NCI-H1105 (cell line): ENCODE measurements at places on chromosomes 16 and 17.

- no peak for DNase-seq
Observed at GRCh38 chr17:52828621-52829020, 670.1 kb upstream of the CA10 start.

DNA sequence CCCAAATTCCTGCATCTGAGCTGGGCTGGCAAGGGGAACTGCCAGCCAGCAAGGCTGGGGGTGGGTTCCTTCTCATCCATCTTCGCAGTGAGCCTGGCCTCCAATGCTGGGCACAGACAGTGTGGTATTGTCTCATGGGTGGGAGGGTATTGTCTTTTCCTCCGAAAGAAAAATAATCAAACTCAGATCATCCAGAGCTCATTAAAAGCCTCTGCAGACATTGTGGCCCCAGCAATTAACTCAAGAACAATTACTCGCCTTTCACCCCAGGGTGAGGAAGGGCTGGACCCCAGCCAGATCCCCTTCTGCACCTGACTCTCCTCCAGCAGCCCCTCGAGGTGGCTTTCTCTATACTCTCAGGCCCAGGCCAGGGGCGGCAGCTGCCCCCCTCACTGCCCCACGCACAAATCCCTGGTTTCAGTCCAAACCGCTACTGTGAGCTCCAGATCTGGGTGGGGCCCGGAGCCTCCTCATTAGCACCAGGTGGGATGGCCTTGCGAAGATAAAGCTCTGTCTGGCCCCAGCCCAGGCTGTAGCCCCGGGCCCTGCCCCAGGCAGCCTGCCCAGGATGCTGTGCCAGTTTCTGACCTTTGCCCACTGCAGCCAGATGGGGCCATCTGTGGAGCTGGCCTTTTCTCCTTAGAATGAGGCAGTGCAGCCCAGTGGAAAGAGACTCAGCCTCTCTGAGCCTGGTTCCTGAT lies 2.3 kb upstream of the KRT15 start:
- peak; percentile 96 for DNase-seq

- DNase-seq, result no peak
Observed at GRCh38 chr16:24499193-24499814, 40.1 kb upstream of the RBBP6 start.

GRCh38 chr17:7034955-7035590 lies 742 bp upstream of the SLC16A13 start:
- no peak for DNase-seq

GRCh38 chr17:83160443-83161297 lies 81.3 kb downstream of the METRNL start:
- DNase-seq, result no peak

- DNase-seq, result no peak
Observed at GRCh38 chr17:74408815-74409214, 23.1 kb upstream of the GPRC5C start.

DNA sequence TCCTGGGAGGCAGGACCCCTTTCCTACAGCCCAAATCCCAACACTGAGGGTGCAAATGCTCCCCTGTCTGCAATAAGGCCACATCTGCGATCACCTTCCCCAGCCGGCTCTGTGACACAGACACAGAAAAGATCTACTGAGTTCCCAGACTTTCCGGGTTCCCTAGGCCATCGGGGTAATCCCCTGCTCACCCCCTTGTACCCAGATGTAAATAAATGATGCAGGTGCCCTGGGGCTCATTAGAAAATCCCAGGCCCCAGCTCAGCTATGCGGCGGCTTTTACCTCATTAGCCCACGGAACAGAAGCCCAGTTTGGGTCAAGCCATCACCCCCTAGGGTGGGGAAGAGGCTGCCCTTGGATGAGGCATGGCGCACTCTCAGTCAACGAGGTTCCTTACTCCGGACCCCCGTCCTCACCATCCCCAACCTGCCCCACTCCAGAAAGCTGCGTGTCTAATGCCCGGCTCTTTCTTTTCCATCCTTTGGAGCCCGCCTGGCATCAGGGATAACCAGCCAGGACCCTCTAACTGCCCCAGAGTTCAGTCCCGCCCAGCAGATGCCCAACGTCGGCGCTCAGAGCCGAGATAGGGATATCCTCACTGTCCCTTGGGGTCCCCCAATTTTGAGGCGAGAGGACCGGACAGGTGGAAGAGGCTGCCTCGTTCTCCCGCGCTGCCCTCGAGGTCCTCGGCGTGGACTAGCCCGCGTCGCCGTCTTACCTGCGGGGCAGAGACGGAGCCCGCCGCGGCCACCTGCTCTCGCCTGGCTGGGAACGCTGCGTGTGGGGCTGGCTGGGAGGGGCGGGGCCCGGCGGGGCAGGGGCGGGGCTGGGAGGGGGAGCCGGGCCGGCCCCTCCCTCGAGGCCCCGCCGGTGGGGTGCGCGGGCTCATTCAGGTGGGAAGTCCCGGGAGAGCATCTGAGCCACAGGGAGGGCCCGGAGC lies at the start of gene ZNF385C:
Gene ZNF385C (minus strand): TSS at position 783 of the 941 bp plus-strand sequence. CDS start 35,417 bp downstream, outside the sequence.
- peak; percentile 23 for DNase-seq

DNA sequence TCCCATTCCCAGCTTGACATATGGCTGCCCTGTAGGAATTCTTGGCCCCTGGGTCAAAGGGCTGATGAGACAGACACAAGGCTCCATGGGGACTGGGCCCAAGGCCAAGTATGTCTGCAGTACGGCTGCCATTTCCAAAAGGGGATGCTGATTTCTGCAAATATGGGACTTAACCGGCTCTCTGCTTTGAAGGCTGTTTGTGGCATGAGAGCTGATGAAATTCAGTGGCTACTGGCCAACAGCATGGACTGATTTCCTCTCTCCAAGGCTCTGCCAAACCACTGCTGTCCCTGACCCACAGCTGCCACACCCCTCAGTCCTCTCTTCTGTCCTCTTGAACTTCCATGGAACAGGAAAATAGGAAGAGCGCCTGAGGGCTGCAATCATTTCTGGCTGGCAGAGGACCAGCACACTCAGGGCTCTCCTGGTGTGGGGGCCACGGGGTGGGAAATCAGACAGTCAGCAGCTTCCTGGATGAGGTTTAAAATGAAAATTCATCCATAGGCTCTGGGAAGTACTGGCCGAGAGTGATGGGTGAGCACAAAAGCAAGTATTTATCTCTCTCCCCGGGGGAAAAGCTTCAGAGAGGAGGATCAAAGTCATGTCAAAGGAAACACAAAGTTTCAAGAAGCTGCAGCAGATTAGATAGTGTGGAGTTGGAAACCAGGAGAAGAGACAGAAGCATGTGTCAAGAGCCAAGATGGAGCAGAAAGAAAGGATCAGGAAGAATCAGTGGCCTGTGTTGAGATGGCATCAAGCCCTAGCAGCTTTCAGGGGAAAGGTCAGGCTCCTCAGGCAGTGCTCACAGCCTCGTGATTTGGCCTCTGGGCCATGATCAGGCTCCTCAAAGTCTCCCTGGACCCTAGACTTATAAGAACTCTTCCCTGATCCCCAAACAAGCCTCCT lies 64.1 kb upstream of the SREBF1 start:
- DNase-seq, result peak; percentile 65

GRCh38 chr17:27596096-27596495 lies 34.9 kb upstream of the LGALS9 start:
- no peak for DNase-seq

GRCh38 chr17:19397556-19398041 lies 10.6 kb upstream of the MFAP4 start:
- DNase-seq, result no peak

GRCh38 chr16:10637337-10638037 lies 57.1 kb upstream of the EMP2 start:
- no peak for DNase-seq

GRCh38 chr17:77011173-77012011 lies 129.4 kb upstream of the SEC14L1 start:
- DNase-seq, result peak; percentile 4

DNA sequence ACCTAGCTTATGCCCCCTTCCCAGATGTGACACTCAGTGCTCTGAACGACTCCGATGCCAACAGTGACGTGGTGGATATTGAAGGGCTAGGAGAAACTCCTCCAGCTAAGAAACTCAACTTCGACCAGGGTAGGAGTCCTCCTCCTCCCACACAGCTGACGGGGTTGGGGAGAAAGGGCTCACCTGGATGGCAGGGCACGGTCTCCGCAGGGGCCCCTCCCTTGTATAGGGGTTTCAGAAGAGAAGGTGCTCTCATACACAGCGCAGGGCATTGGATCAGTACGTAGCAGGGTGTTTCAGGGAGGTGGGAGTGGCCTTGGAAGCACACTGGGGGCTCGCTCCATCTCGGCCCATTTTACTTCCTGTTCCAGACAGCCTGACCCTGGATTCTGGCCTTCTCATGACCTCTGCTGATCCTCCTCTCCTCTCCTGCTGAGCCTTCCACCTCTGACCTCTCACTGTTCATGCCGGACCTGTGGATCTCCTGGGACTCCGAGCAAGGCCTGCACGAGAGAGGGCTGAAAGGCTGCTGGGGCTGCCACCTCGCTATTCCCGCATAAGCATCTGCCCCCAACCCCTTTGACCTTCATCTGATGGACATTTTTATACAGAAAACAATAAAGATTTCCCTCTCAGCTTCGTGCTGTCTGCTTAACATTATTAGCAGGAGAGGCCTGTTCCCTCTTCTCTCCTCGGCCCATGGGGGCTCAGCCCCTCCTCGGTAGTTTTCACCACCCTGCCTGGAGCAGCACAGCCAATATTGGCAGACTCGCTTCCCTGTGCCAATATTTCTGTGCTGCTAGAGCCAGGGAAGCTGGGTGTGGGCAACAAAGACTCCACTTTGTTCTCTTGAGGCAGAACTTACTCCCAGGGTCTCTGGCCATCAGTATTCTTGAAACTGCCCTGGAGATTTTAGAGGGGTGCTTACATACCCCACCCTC lies 4.7 kb downstream of the RNASEK start:
- no peak for DNase-seq

DNA sequence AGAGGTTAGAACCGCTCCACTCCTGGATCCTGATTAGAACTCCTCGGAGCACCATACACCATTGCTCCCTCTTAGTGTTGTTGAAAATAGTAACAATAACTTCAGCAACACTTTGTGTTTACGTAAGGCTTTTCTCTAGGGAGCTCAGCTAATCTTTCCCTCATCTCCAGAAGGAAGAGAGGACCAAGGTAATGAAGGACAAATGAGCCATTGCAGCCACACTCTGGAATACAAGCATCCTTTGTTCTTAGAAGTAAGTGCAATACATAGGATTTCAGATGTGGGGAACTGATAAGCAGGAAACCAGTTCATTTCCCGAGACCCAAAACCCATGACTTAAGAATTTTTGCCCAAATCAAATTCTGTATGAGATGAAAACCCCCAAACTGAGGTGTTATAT lies 22.9 kb upstream of the ZNF652 start:
- no peak for DNase-seq

DNA sequence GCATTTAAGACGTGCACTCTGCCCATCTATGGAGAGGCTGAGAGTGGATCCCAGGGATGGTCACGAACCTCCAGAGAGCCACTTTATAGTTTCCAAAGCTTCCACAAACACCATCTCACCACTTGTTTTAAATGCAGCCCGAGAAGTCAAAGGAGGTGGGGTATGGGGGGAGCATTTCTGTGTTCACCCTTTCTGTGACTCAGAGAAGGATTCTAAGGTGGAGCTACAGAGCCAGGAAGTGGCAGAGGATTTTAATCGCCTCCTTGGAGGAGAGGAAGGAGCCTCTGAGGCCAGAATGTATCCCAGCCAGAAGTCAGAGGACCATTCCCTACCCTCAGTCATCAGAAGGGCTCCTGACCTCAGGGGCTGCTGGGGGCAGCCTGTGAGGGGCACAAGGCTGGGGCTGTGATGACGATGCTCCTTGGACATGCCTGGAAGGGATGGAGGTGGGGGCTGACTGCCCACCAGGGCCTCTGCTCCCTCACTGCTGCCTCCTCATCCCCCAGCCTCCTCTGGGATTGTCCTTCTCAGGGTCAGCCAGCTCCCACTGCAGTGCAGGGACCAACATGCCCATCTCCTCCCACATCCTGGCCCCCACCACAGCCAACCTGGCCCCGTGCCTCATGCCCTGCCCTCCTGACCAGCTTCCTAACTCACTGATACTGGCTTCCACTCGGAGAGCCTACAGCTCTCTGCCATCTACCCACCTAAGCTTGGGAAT lies 2.8 kb downstream of the XYLT2 start:
- DNase-seq, result no peak

GRCh38 chr16:57279780-57280638 lies 4.5 kb downstream of the PLLP start:
- DNase-seq, result no peak

DNA sequence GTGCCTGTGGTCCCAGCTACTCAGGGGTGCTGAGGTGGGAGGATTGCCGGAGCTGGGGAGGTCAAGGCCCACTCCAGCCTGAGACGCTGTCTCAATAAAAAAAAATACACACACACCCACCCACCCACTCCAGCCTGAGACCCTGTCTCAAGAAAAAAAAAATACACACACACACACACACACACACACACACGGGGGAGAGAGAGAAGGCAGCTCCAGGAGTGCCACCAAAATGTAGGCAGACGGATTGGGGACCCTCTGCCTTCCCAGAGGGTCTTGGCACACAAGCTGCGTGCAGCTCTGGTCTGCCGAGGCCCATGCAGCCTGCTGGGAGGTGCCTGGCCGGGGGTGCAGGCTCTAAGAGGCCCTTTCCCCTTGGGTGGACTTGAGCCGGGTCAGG lies 5.9 kb upstream of the NUDT16L1 start:
- no peak for DNase-seq
